Activated T-cell treated with anti-CD3 and anti-CD28 coated beads, Interleukin-2, amount 50 U/mL, for 24 hours (primary cell): ENCODE measurements at places on chromosomes 13 and 19.

DNA sequence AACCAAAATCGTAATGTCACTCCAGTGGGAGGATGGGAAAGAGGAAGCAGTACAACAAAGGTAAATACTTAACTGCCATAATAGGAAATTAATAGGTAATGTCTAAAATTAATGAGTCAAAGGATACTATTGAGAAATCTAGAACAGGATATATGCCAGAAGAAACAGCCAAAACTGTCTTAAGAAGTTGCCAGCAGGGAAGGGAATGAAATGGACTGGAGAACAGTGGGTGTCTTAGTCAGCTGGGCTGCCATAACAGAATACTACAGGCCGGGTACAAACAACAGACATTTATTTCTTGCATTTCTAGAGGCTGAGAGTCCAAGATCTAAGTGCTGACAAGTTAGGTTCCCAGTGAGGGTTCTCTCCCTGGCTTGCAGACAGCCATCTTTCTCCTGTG is 40.3 kb upstream of the IPO5 start:
- no peak for DNase-seq

- no peak for DNase-seq
Measured at GRCh38 chr19:7415163-7415856, 66.6 kb downstream of the ARHGEF18 start.

- DNase-seq: no peak
Measured at GRCh38 chr19:37975071-37975470, 68.1 kb downstream of the SIPA1L3 start.

DNA sequence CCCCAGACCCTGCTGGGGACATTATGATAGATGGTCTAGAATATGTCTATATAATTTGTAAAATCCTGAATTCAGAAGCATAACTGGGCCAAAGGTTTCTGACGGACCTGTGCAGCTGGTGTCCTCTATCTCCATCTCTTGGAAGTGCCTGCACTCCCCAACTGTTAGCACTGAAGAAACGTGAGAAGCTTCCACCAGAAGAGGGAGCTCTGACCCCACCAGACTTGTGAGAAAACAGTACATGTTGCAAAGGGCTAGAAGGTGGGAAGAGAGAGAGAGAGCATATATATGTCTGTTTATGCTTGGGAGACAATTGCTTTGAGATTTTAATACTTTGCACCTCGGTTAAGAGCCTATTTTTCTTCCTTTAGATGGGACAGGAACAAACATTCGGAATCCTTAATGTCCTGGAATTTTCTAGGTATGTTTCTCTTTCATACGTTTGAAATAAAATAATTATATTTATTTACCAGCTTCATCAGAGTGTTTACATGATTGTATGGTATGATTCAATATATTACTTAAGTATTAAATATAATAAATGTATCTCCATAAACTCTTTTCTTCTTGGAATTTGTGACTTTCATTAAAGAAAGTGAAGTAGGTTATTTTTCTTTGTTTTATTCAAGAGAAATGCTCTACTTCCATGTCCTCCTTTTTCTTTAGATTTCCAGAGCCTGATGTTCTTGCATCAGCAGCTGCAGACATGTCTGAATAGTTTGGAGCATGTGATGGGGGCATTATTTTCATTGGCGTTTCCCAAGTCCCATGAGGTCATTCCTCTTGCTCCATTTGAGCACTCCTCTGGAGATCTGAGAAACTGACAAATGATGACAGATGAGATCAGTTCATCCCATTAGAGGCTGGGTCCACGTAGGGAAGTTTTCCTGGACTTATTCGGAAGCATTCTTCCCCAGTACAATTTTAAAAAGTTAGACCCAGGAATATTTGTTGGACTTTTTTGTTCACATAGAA is 202.9 kb downstream of the ATP8A2 start:
- peak; percentile 73 for DNase-seq

DNA sequence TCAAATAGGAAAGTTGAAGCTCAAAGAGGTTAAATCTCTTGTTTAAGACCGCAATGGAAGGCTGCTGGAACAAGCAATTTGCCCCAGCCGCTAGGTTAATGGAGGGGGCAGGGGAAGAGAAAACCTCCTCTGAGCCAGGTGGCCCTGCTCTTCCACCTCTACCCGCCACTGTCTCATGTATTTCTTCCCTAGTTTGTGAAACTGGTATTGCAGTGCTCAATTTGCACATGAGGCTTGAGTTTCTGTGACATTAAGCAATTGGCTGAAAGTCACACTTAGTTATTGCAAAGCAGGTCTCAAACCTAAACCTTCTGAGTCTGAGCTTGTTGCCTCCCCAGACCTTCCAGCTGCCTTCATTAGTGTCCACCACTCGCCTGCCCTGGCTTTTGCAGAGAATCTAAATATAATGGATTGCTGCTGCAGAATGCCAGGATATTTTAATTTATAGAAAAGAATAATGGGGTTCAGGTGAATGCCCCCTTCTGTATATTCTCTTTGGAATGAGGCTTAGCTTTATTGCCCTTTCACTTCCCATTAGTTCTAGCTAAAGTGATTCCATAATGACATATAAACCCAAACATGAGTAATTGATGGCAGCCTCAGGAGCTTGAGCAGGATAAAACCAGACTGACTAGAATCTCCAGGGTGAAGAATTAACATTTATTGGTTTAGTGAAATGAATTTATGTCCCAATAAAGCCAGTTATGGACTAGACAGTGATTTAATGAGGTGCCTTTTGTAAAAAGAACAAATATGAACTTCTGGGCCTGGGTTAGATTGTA is 27.0 kb upstream of the OLFM4 start:
- no peak for DNase-seq

DNA sequence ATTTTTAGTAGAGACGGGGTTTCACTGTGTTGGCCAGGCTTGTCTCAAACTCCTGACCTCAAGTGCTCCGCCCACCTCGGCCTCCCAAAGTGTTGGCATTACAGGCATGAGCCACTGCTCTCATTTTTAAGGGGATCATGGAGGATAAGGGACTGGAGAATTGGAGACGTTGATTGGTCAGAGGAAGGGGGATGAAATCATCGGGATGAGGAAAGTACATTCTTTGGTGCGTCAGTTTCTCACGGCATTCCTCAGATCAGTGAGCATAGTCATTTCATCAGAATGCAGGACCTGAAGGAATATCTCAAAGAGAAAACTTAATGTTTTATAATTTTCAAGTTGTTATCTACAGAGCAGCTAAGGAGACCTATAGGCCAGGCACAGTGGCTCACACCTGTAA is 14.0 kb downstream of the ZNF114 start:
- DNase-seq: no peak

DNA sequence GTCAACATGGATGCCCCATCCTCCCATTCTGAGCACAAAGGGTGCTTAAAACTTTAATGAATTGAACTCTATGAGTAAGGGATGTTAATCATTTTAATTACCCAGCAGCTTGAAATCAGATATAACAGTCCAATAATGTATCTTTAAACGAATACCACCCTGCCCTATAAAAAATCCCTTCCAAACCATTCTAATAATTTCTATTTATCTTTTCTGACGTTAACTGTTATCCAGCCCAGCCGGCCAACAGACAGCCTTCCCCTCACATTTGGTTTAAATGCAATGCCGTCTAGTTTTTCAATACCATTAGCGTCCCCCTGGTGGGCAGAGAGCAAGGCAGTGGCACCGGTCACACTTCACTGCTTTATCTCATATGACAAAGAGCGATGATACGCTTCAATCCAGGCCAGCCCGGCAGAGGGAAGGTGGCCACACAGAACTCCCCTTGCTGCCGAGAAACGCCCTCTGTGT is 402.2 kb upstream of the ZNF507 start:
- DNase-seq: no peak

- peak; percentile 83 for DNase-seq
Measured at GRCh38 chr19:38362076-38362945, 12.1 kb upstream of the PSMD8 start.

DNA sequence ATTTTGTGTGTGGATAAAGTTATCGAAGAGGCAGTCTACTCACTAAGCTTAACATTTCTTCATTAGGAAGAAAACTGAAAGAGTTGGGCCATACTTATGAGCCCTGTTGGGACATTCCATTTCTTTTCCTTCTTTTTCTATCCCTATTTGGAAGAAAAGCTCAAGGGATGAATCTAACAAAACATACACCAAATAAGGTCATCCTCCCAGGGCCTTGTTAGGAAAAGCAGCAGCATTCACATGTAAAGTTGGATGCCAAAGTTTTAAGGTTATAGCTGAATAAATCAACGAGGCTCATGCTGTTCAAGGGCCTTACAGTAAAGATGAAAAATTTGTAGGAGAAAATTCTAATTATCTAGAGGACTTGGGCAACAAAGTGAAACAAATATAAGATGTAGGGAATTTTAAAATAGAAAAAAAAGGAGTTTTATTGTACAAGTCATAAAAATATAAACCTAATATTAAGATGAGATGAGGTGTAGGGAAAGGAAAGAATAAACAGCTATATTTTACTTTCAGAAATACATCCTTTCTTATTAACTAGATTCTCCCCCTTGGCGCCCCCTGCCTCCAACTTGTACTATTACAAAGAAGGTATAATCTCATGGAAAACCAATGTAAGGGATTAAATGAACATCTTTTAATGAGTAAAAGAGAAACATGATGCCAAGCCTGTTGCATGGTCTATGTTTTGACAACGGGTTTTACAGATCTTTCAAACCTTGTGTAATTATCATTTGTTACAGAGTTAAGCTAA is 160.4 kb downstream of the PCDH20 start:
- DNase-seq: no peak

- DNase-seq: no peak
Measured at GRCh38 chr19:39138221-39139211, 12.9 kb downstream of the PAK4 start.
